ENCODE measurements at places on chromosomes 6 and 20.

DNA sequence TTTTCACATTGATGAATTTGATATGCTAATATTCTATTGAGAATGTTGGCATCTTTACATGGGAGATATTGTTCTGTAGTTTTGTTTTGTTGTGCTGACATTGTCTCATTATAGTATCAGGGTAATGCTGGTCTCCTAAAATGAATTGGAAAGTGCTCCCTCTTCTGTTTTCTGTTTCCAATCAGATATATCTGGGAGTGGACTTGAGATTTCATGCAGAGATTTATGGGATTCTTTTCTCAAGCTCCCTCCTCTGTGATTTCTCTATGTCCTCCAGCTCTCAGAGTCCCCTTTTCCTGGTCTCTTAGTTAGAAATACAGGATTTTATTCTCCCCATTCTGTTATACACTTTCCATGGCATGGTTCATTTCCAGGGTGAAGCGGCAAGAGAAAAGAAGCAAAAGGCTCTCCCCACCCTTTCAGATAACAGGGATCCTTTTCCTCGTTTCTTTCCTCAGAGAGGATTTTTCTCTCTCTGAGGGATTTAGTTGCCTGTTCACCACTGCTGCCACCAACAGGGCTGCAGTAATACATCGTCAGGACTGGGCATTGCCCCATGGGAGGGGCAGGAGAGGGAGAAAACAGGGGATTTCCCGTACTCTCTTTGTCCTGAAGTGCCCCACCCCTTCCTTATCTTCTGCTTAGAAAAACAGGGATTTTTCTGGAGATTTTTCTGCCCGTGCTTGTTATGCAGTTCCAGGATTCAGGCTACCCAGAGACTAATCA, 59.3 kb upstream of the STMND1 start:
- no peak for DNase-seq

DNA sequence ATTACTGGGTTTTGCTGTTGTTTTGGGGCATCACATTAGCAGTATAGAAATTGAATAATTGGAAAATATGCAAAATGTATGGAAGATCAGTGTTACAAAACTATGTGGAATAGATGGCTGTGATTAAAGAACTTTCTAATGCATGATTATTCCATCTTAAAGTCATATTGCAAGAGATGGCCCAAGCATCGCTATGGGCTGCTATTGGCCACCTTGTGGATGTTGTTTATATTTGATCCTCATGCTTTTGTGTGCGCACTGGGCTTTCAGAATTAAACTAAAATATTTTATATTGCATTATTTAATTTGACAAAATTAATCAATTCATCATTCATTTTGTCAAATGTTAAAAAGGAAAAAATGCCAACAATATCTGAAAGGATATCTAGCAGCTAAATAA, 16.1 kb upstream of the HMGN3 start:
- DNase-seq = no peak

GRCh38 chr6:17098538-17098937, 3.3 kb upstream of the STMND1 start:
- DNase-seq = no peak

- DNase-seq = no peak
Observed at GRCh38 chr6:89045011-89045387, 35.6 kb upstream of the PNRC1 start.

GRCh38 chr20:58555078-58555765, 40.0 kb upstream of the APCDD1L start:
- DNase-seq = no peak

GRCh38 chr6:142718667-142719191, 226.2 kb downstream of the HIVEP2 start:
- DNase-seq = no peak

DNA sequence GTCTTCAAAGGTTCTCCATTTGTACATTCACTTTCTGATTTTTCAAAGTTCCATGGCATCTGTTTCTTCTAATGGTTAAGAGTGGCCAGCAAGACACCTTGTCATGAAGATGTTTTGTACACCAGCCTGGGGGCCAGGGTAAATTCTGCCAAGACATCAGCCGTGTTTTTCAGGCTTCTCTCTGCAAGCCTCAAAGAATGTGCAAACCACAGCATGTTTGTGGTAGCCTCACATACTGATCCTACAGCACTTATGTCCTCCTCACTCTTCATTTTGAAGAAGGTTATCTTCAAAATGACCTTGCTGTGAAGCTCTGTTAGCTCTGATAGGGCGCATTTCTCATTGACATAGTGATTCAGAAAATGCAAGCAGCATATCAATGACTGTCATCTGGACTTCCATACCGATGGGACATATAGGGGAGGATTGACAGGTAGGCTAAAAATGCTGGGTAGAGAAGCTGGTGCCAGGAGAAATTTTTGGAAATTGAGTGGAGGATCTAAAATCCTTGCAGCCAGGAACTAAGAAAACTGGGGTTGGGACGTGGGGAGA, 59.3 kb upstream of the SPTLC3 start:
- no peak for DNase-seq

DNA sequence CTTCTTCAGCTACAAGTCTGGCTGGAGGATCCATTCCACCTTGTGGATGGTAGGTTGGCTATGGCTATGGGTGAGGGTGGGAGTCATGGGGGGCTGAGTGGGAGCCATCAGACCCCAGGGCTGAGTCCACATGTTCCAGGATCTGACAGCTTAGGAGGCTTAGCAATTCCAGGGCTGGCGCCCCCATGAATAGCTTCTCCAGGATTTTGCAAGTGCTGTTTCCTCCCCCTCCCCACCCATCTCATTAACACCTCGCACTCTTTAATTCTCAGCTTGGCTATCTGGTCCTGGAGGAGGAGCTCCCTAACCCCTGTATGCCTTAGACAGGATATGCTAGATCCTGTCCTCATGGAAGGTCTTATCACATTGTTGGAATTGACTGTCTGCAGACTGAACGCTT, 39.0 kb upstream of the ANGPT4 start:
- no peak for DNase-seq

DNA sequence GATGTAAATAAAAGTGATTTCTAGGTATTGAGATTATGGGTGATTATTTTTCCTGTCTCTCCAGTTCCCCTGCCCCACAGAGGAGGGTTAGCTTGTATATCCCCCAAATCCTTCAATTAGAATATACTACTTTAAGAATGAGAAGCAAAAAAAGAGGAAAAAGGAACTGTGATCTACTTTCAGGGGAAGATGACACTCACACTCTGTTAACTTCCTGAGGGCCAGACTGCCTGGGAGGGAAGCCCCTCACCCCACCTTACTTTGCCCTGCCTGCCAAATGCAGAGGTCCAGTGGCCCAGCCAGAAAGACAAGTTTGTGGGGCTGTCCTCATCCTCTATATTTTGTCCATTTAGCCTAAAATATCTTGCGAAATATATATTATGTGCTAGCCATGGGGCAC, 9.2 kb upstream of the LY86 start:
- no peak for DNase-seq

- DNase-seq = no peak
Observed at GRCh38 chr6:98830146-98830545, 4.2 kb upstream of the POU3F2 start.

- no peak for DNase-seq
Observed at GRCh38 chr6:73943411-73943810, 247.4 kb downstream of the CD109 start.

GRCh38 chr6:85405175-85405852, 44.6 kb upstream of the NT5E start:
- no peak for DNase-seq

DNA sequence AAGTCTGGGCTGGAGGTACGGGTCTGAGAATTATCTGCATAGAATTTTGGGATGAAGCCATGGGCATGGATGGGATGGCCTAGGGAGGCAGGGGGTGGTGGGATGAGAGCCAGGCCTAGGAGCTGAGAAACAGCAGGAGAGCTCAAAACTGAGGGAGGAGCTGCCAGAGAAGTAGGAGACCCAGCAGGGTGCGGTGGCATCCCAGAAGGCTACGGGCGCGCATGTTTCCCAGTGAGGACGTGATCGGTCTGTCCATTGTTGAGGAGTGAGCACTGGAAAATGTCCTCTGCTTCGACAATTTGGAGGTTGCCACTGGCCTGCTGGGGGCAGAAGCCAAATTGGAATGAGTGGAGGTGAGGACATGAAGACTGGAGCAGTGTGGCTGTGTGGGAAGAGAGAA, 14.5 kb upstream of the MROH8 start:
- DNase-seq = no peak

- no peak for DNase-seq
Observed at GRCh38 chr20:23222531-23223200, 127.9 kb upstream of the NXT1 start.

DNA sequence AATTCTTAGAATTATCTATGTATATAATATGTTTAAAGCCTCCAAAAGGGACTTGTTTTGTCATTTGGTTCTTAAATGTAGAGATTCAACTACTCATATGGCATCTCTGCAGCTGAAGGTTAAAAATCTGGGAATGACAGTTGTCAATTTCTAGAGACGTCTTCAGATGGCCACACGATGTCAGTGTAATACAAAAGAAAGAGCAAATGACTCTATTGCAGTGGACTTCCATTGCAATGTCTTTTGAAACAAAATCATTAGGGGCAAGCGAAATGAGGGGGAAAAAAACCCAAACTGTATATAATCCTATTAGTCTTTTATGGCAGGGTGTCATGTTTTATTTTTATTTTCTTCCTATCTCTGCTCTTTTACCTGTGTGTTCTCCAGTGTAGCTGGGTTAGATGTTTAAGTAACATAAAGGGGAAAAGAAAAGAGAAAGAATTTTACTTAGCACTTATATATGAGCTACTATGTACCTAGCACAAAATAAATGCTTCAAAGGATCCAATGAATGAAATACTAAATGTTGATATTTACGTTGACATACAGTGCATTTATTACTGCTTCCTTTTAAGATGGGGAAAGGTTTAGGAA, 26.2 kb downstream of the CCN2 start:
- no peak for DNase-seq

- DNase-seq = no peak
Observed at GRCh38 chr20:36632487-36633284, 13.3 kb downstream of the SLA2 start.

GRCh38 chr6:148044921-148045320, 297.7 kb upstream of the SASH1 start:
- no peak for DNase-seq

- no peak for DNase-seq
Observed at GRCh38 chr6:3861424-3861823, 12.3 kb downstream of the FAM50B start.

GRCh38 chr6:3227363-3228045, at the start of gene TUBB2B:
Gene TUBB2B, minus strand, starts transcription at chr6:3227653. Its CDS starts 110 bp downstream, at chr6:3227543.
- DNase-seq = no peak

GRCh38 chr6:148460876-148461646, 118.4 kb downstream of the SASH1 start:
- DNase-seq = no peak
